ENCODE measurements at places on chromosomes 4 and X.
A peak's percentile ranks its signal among the peaks of the same experiment; 100 is the strongest.

- DNase-seq: no peak
These were observed 102.1 kb downstream of the UCHL1 start for GRCh38 chr4:41358647-41359421.

DNA sequence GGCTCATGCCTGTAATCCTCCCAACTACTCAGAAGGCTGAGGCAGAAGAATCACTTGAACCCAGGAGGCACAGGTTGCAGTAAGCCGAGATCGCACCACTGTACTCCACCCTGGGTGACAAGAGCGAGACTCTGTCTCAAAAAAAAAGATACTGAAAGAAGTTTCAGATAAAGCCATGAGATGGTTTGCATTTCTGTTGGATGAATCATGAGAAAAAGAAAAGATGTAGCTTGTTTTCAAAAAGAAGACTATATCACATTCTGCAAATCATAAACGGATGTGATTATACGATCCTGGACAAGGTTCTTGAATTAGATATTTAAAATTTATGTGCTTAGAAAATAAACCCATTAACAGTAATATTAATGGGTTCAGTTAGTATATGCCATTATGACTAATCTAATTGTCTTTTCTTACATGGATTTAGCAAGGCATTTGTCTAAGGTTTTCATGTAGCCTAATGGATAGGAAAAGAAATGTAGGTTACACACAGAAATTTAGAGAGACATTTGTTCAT, 345.9 kb downstream of the SLC7A11 start:
- no peak for DNase-seq

- DNase-seq: peak; percentile 42
These were observed 420.3 kb downstream of the FAT4 start for GRCh38 chr4:125735102-125735501.

GRCh38 chr4:123031664-123032063, 109.3 kb upstream of the NUDT6 start:
- DNase-seq: no peak

DNA sequence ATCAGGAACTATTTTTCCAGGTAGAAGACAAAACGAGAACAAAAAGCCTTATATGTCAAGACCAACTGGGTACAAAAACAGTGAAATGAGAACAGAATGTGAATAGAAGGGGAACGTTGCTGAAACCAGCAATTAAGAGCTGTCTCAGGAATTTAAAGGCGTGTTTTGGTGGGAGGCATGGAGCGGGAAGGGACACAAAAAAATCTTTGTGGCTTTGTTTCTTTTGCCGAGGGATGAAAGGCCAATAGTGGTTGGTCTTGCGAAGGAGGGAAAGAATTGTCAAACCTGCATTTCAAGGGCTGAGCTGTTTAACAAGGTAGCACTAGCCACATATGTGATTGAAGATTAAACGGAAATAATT, 103.8 kb downstream of the USP46 start:
- no peak for DNase-seq

GRCh38 chr4:140595065-140595464, 26.3 kb upstream of the UCP1 start:
- DNase-seq: no peak

- DNase-seq: no peak
These were observed 484.1 kb downstream of the INPP4B start for GRCh38 chr4:142361981-142362380.

DNA sequence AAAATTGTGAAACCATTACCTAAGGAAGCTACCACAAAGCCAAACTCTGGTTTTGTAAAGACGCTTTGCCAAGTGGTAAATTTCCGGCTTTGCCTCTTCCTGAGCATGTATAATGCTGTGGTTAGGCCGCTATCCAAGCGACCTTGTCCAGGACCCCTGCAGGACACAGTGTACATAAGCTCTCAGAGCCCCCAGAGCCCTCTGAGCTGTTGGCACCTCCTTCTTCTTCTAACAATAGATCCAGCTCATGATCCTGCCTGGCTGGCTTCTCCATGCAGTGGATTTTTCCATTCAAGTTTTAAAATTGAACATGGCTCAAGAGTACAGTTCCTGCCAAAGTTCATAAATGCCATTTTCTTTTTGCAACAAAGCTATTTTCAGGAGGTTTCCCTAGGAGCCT, 326.7 kb downstream of the MAPK10 start:
- no peak for DNase-seq

- no peak for DNase-seq
These were observed 295.3 kb upstream of the CTSO start for GRCh38 chr4:156248917-156249316.

- DNase-seq: no peak
These were observed 5.1 kb downstream of the AFF1 start for GRCh38 chr4:86939729-86940575.

DNA sequence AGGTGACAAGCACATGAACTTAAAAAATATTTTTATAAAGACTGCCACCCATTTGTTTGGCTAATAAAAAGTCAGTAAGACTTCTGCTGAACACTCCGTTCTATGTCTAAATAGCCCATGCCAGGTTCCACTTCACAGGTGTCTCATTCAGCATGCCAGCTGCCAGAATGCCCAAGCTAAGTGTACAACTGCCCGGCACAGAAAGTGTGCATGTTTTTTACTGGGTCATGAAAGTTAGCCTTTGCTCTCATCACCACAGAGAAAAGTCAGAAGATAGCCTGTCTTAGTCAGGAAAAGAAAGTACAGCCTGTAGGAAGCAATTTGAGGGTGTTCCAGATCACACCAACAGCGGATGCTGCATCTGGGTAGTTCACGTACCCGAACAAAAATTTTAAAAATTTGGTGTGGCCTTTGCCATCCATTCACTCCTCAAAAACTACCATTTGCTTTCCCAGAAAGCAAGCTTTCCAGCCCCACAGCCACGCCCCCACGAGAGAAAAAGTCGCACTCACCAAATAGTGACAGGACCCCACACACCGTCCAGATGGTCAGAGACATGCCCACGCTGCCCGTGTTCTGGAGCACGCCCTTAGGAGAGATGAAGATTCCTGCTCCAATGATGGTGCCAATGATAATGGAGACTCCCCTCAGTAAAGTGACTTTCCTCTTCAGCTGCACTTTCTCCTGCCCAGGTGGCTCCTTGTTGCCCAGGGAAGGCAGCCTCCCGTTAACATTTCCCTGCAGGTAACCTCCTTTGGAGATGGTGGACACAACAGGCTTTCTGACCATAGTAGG, 671 bp downstream of the SLC7A11 start:
- DNase-seq: no peak

GRCh38 chr4:15104825-15105224, 102.5 kb downstream of the CPEB2 start:
- no peak for DNase-seq

DNA sequence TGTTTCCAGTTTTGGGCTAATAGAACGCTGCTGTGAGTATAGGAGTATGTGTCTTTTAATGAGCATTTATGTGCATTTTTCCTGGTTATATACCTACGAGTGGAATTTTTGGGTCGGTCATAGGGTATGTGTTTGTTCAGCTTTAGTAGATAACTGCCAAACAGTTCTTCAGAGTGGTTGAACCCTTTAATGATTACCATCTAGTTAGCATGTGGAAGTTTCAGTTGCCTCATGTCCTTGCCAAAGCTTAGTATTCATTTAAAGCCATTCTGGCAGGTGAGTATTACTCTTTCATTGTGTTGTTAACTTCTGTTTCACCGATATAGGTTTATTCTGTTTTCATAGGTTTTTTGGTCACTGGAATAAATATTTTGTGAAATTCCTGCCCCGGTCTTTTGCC, 229.1 kb downstream of the ARHGAP10 start:
- DNase-seq: no peak

- no peak for DNase-seq
These were observed 176.9 kb upstream of the PPP1R2C start for GRCh38 chrX:42954880-42955279.

- DNase-seq: no peak
These were observed 16.4 kb downstream of the MBNL3 start for GRCh38 chrX:132472397-132472796.

- DNase-seq: no peak
These were observed 52.0 kb downstream of the RASL11B start for GRCh38 chr4:52914051-52914605.

DNA sequence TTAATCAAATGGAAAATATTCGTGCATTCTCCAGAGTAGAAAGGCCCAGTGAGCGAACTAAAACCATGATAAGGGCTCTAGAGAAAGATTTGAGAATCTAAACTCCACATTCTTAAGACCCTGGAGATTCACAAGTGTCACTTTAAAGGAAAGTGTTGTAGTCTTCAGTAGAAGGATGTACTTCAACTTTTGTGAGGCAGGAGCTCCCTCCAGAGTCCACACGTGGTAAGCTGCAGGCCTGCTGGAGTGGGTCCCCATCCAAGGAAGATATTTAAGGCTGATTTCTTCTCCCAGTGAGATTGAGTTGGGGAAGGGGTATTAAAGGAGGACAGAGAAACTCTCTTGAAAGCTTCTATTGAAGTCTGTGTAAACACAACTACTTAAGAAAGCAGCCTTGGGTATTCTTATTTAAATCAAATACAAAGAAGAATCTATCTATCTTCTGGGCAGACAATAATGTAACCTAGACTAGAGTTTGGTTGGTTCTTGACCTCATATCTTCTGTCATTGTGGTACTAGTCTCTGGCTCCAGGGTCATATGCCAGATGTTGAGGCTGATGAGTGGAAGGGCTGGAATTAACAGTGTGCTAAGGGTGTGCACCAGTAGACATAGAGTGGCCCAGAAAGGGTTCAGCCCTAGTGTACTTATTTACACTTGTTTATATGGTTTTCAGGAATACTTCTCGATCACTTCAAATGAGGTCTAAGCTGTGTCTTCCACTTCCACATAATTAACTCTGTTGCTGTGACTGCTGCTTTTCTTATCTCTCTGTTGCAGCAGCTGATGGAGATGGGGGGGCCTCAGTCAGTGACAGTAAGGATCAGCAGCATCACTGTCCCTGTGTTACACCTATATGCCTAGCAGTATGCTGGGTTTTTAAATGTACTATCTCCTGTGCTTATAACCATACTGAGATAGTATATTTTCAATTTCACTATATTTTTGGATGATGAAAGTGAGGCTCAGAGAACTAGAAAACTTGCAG, 76.1 kb downstream of the HMGB2 start:
- DNase-seq: no peak

GRCh38 chr4:16819652-16820051, 78.8 kb downstream of the LDB2 start:
- DNase-seq: no peak

DNA sequence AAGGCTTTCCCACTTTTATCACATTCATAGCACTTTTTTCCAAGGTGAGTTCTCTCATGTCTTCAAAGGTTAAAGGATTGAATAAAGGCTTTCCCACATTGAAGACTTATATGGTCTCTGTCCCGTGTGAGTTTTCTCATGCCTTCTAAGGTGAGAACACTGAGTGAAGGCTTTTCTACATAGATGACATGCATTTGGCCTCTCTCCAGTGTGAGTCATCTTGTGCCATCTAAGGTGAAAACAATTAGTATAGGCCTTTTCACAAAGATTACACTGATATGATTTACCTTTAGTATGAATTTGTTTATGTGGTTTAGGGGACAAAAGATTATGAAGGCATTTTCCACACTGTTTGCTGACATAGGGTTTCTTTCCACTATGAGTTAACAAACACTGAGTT, 21.2 kb downstream of the USP17L30 start:
- DNase-seq: no peak

DNA sequence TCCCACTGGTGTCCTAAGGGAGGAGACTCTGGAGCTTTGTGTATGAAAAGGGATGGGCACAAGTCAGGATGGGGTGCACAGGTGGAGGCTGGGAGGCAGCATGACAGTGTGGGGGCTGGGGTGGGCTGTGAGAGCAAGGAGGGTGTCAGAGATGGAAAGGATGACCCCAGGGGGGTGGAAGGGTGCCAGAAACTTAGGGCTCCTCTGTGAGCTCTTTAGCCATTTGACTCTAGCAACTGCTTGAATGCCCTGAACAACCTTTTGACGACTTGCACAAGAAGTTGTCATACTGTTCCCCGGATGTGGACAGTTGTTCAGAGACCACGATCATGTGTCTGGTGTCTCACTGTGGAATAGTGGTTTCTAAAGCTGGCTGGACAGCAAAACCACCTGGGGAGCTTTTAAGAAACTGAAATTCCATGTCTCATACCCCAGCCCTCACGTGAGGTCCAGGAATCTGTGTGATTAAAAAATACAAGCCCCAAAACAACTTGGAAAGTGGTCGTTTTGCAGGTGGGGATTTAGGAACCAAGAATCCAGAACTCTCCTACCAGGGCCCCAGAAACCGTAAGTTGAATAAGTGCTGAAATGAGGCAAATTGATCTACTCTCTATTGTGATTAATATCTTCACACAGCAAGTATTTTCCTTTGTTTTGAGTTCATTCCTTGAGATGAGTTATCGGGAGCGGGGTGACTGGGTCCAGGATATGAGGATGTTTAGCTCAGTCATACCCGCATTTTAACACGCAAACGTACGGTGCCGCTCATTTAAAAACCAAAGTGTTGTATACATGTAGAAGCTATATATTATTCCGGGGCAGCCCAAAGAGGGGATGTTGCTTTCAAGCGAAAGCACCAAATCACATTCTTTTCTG, 3.4 kb downstream of the RHOH start:
- DNase-seq: no peak

GRCh38 chr4:55568905-55569504, 22.3 kb upstream of the CLOCK start:
- DNase-seq: no peak

DNA sequence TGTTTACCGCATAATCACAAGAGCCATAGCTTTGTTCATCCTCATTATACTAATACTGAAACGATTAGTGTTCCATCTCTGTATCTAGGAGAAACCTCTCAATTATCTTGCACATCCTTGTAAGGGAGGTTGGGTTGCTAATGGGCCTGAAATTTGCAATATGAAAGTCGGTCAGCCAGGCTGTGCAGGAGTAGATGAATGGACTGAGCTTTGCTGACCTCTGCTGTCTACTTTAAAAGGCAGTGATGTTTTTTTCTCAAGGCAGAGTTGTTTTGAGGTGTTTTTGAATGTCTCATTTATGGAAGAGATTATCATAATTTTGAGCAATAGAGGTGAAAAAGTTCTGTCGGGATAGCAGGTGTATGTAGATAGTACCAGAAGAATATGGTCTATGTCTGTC, 47.9 kb upstream of the LINC00632 start:
- no peak for DNase-seq

- no peak for DNase-seq
These were observed 5.7 kb downstream of the MYL5 start for GRCh38 chr4:680091-680490.

GRCh38 chr4:183602557-183603027, 56.4 kb downstream of the RWDD4 start:
- no peak for DNase-seq
